ENCODE measurements at places on chromosomes 6 and 20.

DNA sequence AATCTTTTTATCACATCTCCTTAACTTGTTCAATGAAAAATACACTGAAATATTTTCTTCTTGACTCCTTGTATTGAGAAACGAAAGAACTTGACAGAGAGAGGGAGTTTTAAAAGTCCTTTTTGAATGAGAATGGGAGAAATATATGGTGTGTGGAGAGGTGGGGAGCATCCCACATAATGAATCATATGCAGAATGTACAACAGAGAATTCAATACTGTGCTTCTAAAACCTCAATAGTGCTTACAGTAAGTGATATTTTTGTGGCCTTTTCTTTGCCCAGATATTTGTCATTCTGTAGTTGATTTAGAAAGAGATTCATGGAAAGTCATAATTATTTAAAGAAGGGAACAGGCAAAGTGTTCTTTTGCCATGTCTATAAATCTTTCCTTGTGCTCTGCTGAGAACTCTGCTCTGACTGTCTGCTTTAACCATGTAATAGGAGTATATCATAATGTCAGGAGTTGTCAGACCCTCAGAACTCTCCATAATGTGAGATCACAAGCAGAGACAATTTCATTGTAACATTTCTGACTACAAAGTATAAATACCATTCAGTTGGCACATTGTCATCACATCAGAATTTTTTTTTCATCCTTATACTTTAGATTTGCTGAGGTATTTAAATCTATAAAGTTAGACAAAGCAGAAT is 32.8 kb upstream of the HS3ST5 start:
- DNase-seq, result no peak

- DNase-seq, result peak; percentile 75
Measured at GRCh38 chr6:152273002-152273401, 364.2 kb downstream of the SYNE1 start.

GRCh38 chr6:14705841-14706377 is 540.0 kb upstream of the JARID2 start:
- peak; percentile 67 for DNase-seq

GRCh38 chr20:3115190-3116107 is 30.9 kb upstream of the AVP start:
- DNase-seq, result peak; percentile 70

DNA sequence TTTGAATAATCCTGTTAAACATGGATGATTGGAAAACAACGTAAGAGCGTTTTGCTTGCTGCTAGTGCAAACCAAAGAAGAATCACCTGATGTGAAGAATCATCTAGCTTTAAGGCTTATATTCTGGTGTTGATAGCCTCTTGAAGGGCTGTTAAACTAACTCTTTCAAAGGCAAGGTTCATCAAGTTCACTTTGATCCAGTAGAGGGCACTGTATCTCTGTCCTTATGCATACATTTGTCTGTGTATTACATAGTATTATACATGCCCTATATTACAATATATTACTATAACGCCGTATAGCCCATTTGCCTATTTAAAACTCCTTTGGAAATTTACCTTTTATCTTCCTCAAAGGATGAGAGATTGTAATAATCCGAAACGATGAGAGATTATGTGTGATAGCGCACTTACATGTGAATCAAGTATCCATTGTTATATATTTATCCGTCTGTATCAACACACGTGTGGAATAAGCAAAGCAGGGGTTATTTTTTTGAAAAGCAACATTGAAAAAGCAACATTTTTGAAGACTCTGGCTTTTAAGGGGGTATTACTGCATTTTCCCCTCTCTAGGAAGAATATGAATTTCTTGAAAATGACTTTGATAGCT is 50.8 kb upstream of the NRN1 start:
- DNase-seq, result peak; percentile 34

GRCh38 chr6:45116714-45117410 is 211.3 kb upstream of the RUNX2 start:
- peak; percentile 67 for DNase-seq

Data from cardiac fibroblast (primary cell).